ENCODE measurements at places on chromosomes 12 and 14. TPM values are rescaled to one million over a fixed set of nuclear protein-coding genes. Genes with fewer than 3 reads are reported as not detected.

DNA sequence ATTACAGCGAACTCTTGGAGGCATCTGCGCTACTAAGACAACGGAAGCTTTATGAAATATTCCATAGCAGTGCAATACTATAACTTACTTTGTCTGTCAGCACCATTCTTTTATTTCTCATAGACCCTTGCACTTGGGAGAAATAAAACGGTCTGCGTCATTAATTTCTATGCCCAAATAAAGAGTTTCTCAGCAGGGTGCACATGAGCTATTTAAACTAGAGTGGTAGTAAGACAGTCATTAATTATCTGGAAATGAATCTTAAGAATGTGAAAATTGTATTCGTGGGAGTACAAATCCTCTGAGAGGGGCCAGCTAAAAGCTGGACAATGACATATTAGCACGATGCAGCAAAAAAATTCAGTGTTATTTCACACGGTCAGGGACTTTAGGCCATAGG, 903.4 kb upstream of the FOXG1 start:
- no peak overlapping the region for H3K4me3 ChIP-seq
- DNase-seq, result no peak
- no peak overlapping the region for H3K27ac ChIP-seq

- H3K36me3 ChIP-seq, result no peaks in the 10 kb centered on the region
These were observed at the start of gene INF2 for GRCh38 chr14:104689109-104689880. Gene INF2 (plus strand): TSS chr14:104689618. CDS start chr14:104701366, 11,748 bp downstream.

DNA sequence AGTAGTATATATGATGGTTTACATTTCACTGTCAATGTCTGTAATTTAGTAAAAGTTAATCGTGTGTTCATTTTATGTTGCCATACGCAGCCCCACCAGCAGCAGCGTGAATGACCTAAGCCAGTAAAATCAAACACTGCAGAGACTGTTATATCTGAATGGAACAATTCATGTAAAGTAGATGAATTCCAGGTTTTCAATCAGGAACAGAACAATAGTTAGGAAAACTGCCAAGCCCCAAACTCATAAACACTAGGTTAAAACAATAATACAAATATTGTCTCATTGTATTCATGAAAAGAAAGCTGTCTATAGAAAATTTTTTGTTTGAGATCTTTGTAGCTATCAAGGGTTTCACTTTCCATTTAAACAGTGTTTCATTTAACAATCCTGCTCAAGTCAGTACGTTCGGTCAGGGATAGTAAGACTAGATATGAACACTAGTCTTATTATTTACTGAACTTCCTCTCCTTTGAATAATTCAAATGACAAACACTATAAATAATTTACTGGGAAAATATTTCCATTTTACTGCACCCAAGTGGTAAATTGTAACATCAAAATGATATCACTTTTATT, 256.8 kb upstream of the FLRT2 start:
- H3K4me1 ChIP-seq, result no peaks in the 10 kb centered on the region
- H3K36me3 ChIP-seq, result no peaks in the 10 kb centered on the region
- H3K27me3 ChIP-seq, result no peaks in the 10 kb centered on the region
- no peak overlapping the region for H3K27ac ChIP-seq
- no peak for DNase-seq

DNA sequence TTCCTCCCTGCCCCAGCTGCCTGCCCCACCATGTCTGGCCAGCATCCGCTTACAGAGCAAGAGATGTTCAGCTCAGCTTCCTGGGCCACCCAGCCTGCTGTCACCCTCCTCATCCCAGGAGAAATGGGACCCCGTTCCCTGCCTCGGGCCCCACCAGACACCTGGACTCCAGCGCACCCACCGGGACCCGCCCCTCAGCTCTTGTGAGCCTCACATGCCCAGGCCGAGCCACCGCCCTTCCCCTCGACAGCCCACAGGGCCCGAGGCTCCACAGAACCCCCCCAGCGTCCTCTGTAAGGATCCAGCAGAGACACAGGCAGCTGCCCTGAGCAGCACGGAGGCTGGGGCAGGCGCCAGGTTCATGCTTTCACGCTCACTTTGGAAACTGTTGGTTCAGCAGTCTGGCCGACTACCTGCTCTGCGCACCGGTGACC, 18.4 kb upstream of the C14orf180 start:
- no peak overlapping the region for H3K4me3 ChIP-seq
- H3K4me1 ChIP-seq, result no peaks in the 10 kb centered on the region
- H3K27me3 ChIP-seq, result no peaks in the 10 kb centered on the region
- no peak overlapping the region for H3K27ac ChIP-seq
- H3K36me3 ChIP-seq, result no peaks in the 10 kb centered on the region

GRCh38 chr12:48446161-48446776, 26.1 kb upstream of the ANP32D start:
- no peaks in the 10 kb centered on the region for H3K27me3 ChIP-seq
- no peak overlapping the region for H3K4me3 ChIP-seq

DNA sequence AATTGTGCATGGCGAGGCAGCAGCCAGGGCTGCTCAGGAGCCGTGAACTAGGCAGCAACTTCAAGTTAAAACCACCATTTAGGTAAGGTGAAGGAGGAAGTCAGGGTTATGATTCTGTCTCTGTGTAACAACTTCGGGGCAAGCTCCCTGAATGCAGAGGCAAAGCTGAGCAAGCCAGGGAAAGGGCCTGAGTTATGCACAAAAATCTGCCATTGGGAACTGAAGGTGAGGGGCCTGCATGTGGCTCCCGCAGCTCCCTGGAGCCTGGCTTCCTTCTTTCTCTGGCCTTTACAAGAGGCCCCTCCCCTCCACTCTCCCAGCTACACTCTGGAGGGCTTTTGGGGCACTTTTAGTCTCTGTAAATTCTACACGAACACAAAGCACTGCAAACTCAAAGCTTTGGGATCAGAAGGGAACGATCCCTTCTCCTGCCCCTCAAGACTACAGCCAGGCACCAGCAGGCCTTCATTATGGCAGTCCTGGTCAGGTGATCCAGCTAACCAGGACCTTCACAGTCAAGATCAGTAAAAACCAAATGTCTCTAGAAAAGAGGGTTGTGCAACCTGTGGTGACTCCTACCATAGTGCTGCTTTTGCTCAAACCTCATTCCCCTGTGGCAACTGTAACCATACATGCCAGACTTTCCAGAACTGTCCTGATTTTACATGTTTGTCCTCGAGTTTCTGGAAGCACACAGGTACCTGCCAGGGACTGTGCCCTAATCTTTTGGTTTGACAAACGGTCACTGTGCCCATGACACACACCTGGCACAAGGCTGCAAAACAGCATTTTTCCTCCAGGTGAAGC, 67.2 kb upstream of the PTGR2 start:
- peaks cover 3% of the 10 kb centered on the region for H3K36me3 ChIP-seq
- H3K4me3 ChIP-seq, result no peak overlapping the region
- H3K27me3 ChIP-seq, result no peaks in the 10 kb centered on the region
- DNase-seq, result peak; percentile 51

DNA sequence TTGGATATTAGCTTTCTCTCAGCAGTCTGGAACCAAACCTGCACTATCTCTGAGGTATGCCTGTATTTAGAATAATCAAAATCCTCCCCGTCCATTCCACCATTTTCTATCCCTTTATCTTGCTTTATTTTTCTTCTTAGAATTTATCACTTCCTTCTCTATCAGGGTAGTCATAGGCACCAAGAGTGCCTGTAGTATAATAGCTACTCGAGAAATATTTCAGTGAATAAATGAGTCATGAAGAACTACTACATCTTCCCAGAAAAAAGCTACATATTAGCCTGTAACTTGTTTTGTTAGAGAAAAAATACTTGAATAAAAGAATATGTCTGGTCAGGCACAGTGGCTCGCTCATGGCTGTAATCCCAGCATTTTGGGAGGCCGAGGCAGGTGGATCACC, 4.3 kb downstream of the SLC2A14 start:
- no peak for DNase-seq
- no peak overlapping the region for H3K27ac ChIP-seq
- peaks cover 14% of the 10 kb centered on the region for H3K4me1 ChIP-seq
- H3K36me3 ChIP-seq, result no peaks in the 10 kb centered on the region
- H3K4me3 ChIP-seq, result no peak overlapping the region

GLIPR1L1 gene
- polyA plus RNA-seq, result not detected

- H3K4me3 ChIP-seq, result no peak overlapping the region
- H3K36me3 ChIP-seq, result no peaks in the 10 kb centered on the region
- H3K27me3 ChIP-seq, result no peaks in the 10 kb centered on the region
- no peaks in the 10 kb centered on the region for H3K4me1 ChIP-seq
These were observed 245.1 kb upstream of the AVPR1A start for GRCh38 chr12:63396135-63396534.

DNA sequence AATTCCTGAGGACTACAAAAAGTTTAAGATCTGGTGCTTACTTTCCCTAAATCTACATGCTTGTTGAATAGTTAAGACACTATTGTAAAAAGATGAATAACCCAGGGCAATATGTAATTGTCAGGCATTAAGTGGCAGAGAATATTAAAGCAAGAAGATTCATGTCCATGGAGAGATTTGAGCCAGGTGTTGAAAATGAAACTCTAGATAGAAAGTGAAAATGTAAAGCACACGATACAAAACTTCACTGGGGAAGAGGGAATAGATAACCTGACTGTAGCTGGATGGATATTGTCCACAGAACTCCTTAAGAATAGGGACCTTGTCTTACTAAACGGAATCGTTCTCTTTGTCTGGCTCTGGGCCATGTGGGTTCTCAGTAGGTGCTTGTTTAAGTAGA, 5.0 kb downstream of the CAND1 start:
- H3K4me1 ChIP-seq, result peaks cover 12% of the 10 kb centered on the region
- DNase-seq, result no peak
- peak overlapping the region; percentile 3 for H3K27ac ChIP-seq

DNA sequence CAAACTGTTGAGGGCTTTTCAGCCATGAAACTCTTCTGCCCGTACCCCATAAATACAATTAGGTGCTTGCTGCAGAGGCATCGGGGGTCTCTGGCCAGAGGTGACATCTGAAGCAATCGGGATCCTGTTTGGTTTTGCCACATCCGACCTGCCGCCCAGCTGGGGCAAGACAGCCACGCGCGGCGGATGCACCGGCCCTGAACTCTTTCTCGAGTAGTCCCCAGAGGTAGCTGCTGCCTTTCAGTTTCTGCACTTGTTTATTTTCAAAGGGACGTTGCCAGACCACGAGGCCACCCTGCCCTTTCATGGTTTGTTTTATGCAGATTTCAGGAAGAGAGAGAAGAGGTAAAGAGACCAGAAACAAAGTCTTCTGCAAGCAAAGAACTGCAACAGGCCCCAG, 10.6 kb upstream of the MLXIP start:
- H3K27me3 ChIP-seq, result no peaks in the 10 kb centered on the region
- no peak overlapping the region for H3K27ac ChIP-seq
- no peak overlapping the region for H3K4me3 ChIP-seq
- no peaks in the 10 kb centered on the region for H3K36me3 ChIP-seq

GRCh38 chr14:60508363-60508706, 611 bp upstream of the SIX6 start:
- peaks cover 90% of the 10 kb centered on the region for H3K27me3 ChIP-seq
- DNase-seq, result no peak
- no peaks in the 10 kb centered on the region for H3K4me1 ChIP-seq
- H3K27ac ChIP-seq, result no peak overlapping the region
- no peaks in the 10 kb centered on the region for H3K36me3 ChIP-seq
- no peak overlapping the region for H3K4me3 ChIP-seq

GRCh38 chr12:76784600-76785051, 20.7 kb downstream of the ZDHHC17 start:
- H3K36me3 ChIP-seq, result no peaks in the 10 kb centered on the region
- DNase-seq, result no peak
- H3K27ac ChIP-seq, result no peak overlapping the region

- no peak overlapping the region for H3K27ac ChIP-seq
- no peaks in the 10 kb centered on the region for H3K4me1 ChIP-seq
- no peak overlapping the region for H3K4me3 ChIP-seq
- H3K36me3 ChIP-seq, result no peaks in the 10 kb centered on the region
These were observed 108.1 kb downstream of the DENND5B start for GRCh38 chr12:31482816-31483215.

GRCh38 chr14:96038920-96039632, at the start of gene C14orf132:
Gene C14orf132 (plus strand): TSS chr14:96039362. CDS start chr14:96039501, 139 bp downstream.
- no peaks in the 10 kb centered on the region for H3K4me1 ChIP-seq
- no peak for DNase-seq
- H3K4me3 ChIP-seq, result no peak within 1 kb of the TSS
- H3K27me3 ChIP-seq, result peaks cover 40% of the 10 kb centered on the region

SLC10A1 gene
- not detected for polyA plus RNA-seq

DNA sequence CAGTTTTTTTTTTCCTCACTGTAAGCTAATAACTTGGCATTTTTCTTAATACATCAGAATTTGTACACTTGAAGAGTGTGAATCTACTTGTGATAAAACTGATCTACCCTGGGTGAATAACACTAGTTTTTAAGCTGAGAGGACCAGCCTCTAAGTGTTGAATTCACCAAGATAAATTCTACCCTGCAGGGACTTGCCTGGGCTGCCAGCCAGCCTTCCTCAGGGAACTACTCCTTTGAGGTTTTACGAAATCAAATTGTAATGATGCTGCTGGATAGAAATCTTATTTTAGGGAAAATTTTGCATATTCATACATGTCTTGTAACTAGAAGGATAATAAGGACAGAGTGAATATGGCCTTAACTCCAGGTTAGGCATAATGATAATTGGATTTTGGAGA, 1.9 kb downstream of the MED21 start:
- peaks cover 32% of the 10 kb centered on the region for H3K36me3 ChIP-seq
- H3K4me1 ChIP-seq, result peaks cover 18% of the 10 kb centered on the region
- DNase-seq, result no peak
- no peak overlapping the region for H3K4me3 ChIP-seq
- no peaks in the 10 kb centered on the region for H3K27me3 ChIP-seq
- no peak overlapping the region for H3K27ac ChIP-seq

PTPN21 gene
- polyA plus RNA-seq, result not detected

CELA1 gene
- polyA plus RNA-seq, result not detected

GRCh38 chr12:93468008-93468371, 676 bp downstream of the MRPL42 start:
- H3K36me3 ChIP-seq, result peaks cover 33% of the 10 kb centered on the region
- peak overlapping the region; percentile 66 for H3K27ac ChIP-seq
- H3K4me3 ChIP-seq, result peak overlapping the region; percentile 44
- DNase-seq, result no peak

ASCL1 gene
- not detected for polyA plus RNA-seq

DNA sequence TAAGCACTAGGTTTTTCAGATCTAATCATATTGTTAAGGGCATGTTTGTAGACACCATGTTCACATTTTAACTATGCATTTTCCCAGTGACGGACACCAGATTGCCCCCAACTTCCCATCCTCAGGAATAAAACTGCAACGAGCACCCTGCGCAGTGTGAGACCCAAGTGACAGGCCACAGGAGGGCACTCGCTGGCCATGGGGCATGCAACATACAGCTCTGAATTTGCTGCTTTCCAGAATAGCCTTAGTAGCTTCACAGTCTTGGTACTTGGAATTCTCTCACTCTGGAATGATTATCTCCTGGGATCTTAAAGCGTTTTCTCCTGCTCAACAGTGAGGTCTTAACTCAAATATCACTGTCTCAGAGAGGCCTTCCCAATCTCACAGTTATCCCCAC, 972 bp upstream of the DDX47 start:
- H3K4me1 ChIP-seq, result peaks cover 34% of the 10 kb centered on the region
- DNase-seq, result no peak
- peaks cover 15% of the 10 kb centered on the region for H3K36me3 ChIP-seq
- H3K4me3 ChIP-seq, result no peak overlapping the region
- H3K27ac ChIP-seq, result no peak overlapping the region
- H3K27me3 ChIP-seq, result no peaks in the 10 kb centered on the region

GRCh38 chr12:131002216-131002631, 48.5 kb downstream of the ADGRD1 start:
- H3K27ac ChIP-seq, result no peak overlapping the region
- no peak overlapping the region for H3K4me3 ChIP-seq
- H3K27me3 ChIP-seq, result no peaks in the 10 kb centered on the region
- H3K36me3 ChIP-seq, result peaks cover 12% of the 10 kb centered on the region

- no peaks in the 10 kb centered on the region for H3K4me1 ChIP-seq
- H3K27me3 ChIP-seq, result no peaks in the 10 kb centered on the region
- no peak overlapping the region for H3K27ac ChIP-seq
- DNase-seq, result no peak
These were observed 70.9 kb downstream of the LLPH start for GRCh38 chr12:66059666-66060065.

GPR137C gene
- polyA plus RNA-seq, result not detected

Data from CD14-positive monocyte (primary cell).